Suprapubic skin (tissue), 4 donors: ENCODE measurements at places on chromosomes 1 and 21. TPM values are rescaled to one million over a fixed set of nuclear protein-coding genes. Genes with fewer than 3 reads are reported as not detected.

DNA sequence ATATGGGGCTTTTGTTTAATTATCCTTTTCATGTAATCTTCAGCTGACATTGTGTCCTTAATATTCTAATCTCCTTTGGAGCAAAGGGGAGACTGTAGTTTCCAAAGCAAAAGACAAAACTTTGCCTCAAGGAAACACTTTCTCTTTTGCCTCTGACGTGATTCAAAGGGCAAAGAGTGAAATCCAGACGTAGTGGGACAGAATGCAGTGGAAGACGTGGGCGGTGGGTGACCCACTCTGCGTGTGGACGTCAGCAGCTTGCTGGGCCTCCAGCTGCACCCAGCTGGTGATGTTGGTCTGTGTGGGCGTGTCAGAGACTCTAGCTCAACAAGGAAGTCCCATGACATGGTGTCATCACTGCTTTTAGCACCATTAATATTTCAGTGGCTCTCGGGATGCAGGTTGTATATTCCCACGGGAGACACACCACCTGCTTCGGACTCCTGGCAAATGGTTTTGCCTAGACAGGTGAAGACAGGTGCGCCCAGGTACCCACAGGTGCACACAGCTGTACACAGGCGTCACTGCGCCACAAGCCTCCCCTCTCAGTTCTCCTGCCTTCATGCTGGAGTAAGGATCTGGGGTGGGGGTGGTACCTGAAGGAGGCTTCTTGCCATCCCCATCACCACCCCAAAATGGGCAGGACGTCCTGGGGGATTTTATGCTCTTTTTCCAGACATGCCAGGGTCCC, 292.1 kb upstream of the VAMP3 start:
- DNase-seq: no peak
- H3K36me3 ChIP-seq: no peaks in the 10 kb centered on the region
- no peak overlapping the region for H3K27ac ChIP-seq

DNA sequence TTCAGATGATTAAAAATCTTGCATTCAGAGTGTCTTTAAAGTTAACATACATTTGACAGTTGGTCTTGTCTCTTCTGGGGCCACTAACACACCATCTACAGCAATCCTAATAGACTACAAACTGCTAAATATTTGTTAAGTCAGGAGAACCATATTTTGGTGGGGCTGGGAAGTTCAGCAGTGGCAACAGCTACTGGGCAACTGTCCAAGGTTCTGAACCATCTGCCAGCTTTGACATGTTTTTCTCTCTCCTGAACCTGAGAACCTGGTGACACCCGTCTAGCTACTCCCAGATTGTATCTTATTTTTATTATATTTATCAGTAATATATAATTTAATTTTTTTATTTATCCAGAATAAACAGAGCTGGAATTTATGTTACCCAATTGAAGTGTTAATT, 199.0 kb upstream of the DPYD start:
- H3K36me3 ChIP-seq: no peaks in the 10 kb centered on the region
- no peak for DNase-seq
- no peak overlapping the region for H3K27ac ChIP-seq
- no peaks in the 10 kb centered on the region for H3K27me3 ChIP-seq
- no peak overlapping the region for H3K4me3 ChIP-seq
- peaks cover 5% of the 10 kb centered on the region for H3K4me1 ChIP-seq

DNA sequence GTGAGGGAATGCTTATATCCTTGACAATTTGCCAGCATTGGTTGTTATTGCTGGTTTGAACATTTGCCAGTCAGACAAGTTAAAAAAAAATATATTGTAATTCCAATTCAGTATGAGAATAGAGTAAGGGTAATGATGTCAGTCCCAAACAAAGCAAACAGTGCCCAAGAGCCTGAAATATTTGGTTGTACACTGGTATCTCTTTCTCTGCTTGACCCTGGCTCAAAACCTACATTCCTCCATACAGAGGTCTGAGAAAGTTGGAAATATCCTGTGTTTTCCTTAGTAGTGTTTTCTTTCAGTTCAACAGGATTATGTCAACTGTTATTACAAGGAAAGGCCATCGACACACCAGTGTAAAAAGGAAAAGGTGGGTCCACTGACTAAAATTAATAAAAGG, 145.6 kb downstream of the MRPL39 start:
- no peaks in the 10 kb centered on the region for H3K36me3 ChIP-seq
- H3K4me3 ChIP-seq: no peak overlapping the region
- DNase-seq: no peak
- no peak overlapping the region for H3K27ac ChIP-seq
- H3K27me3 ChIP-seq: no peaks in the 10 kb centered on the region
- peaks cover 6% of the 10 kb centered on the region for H3K4me1 ChIP-seq

- H3K4me1 ChIP-seq: peaks cover 3% of the 10 kb centered on the region
- no peaks in the 10 kb centered on the region for H3K36me3 ChIP-seq
- no peak for DNase-seq
- peaks cover 63% of the 10 kb centered on the region for H3K27me3 ChIP-seq
These were observed 32.2 kb downstream of the POFUT2 start for GRCh38 chr21:45255381-45256020.

The HMGCL gene
- 24.8 TPM for total RNA-seq

The TTC34 gene
- 0.17 TPM for total RNA-seq

The SMCP gene
- not detected for total RNA-seq

GRCh38 chr1:59391212-59392179, 94.6 kb downstream of the FGGY start:
- H3K36me3 ChIP-seq: no peaks in the 10 kb centered on the region
- H3K4me3 ChIP-seq: no peak overlapping the region
- no peaks in the 10 kb centered on the region for H3K27me3 ChIP-seq
- H3K27ac ChIP-seq: no peak overlapping the region
- no peak for DNase-seq

GRCh38 chr1:151733126-151733525, 11.8 kb downstream of the RIIAD1 start:
- no peaks in the 10 kb centered on the region for H3K27me3 ChIP-seq
- H3K4me3 ChIP-seq: no peak overlapping the region
- no peak overlapping the region for H3K27ac ChIP-seq
- peaks cover 4% of the 10 kb centered on the region for H3K4me1 ChIP-seq
- H3K36me3 ChIP-seq: no peaks in the 10 kb centered on the region

DNA sequence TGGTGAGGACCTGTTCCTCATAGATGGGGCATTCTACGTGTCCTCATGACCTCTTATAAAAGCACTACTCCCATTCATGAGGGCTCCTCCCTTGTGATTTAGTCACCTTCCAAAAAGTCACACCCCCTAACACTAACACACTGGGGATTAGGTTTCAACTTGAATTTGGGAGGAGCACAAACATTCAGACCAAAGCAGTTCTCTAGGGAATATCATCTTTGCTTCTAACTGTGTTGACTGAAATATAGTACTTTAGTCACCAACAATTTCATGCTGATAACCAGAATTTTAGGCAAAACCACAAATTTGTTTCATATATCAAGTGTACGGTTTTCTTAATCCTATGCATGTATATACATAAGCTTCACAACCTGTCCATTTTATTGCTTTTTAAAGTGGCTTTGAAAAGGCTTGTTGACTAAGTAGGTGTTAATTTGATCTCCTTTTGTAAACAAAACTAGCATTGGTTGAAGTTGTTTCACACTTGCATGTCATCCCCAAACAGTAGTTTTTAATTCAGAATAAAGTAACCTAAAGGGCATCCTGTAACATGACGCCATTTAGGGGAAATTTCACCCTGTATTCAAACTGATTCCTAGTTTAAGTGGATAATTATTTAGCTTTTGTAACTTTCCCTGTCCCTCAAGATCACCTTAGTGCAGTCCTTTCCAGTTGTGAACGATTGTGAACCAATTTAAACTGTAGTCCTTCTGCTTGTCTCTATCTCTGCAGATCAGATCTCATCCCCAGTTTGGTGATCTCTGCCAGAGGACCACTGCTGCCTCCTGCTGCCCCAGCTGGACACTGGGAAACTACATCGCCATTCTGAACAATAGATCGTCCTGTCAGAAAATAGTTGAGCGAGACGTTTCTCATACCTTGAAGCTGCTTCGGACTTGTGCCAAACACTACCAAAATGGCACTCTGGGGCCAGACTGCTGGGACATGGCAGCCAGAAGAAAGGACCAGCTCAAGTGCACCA, 141.1 kb downstream of the TLR5 start:
- H3K27ac ChIP-seq: no peak overlapping the region
- peaks cover 32% of the 10 kb centered on the region for H3K36me3 ChIP-seq
- peaks cover 5% of the 10 kb centered on the region for H3K4me1 ChIP-seq
- H3K27me3 ChIP-seq: no peaks in the 10 kb centered on the region

The TLR5 gene
- 8.2 TPM for total RNA-seq

DNA sequence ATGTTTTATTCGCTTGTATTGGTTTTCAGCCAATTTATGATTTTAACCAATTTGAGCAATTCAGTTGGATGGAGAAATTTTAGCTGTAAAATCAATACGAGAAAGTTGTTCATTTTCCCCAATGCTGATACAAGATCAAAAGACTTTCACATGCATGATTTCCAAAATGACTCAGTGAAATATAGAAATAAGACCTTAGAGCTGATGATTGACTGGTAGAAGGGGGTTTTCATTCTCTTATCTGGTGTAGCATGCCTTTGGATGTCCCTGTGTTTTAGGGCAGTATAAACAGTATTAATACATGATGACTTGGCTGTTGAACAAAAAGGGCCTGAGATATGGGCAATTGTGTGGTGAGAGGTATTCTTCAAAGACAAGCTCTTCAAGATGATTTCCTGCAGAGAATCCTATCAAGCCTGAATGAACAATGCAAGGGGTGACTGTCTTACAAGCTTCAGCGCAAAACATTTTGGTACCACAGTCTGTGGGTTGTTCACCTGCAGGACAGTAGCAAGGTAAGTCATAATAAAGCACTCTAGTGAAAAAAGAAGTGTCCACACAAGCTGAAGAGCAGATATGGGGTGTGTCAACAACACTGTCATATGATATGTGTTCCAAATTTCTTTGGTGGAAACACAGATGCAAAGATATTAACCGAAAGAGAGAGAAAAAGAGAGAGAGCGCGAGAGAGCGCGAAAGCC, 156.2 kb downstream of the TNFSF18 start:
- DNase-seq: no peak
- H3K27me3 ChIP-seq: no peaks in the 10 kb centered on the region
- H3K36me3 ChIP-seq: no peaks in the 10 kb centered on the region

- H3K27me3 ChIP-seq: no peaks in the 10 kb centered on the region
- H3K4me3 ChIP-seq: no peak overlapping the region
- H3K36me3 ChIP-seq: no peaks in the 10 kb centered on the region
- no peak overlapping the region for H3K27ac ChIP-seq
These were observed 717.9 kb upstream of the CXADR start for GRCh38 chr21:16794950-16795349.

GRCh38 chr1:47623557-47623940, 185.7 kb downstream of the FOXD2 start:
- no peak overlapping the region for H3K27ac ChIP-seq
- no peaks in the 10 kb centered on the region for H3K4me1 ChIP-seq
- no peak for DNase-seq
- no peaks in the 10 kb centered on the region for H3K27me3 ChIP-seq
- no peaks in the 10 kb centered on the region for H3K36me3 ChIP-seq

GRCh38 chr1:116889380-116889779, 20.3 kb upstream of the PTGFRN start:
- no peak for DNase-seq
- no peak overlapping the region for H3K27ac ChIP-seq
- H3K4me1 ChIP-seq: peaks cover 12% of the 10 kb centered on the region

DNA sequence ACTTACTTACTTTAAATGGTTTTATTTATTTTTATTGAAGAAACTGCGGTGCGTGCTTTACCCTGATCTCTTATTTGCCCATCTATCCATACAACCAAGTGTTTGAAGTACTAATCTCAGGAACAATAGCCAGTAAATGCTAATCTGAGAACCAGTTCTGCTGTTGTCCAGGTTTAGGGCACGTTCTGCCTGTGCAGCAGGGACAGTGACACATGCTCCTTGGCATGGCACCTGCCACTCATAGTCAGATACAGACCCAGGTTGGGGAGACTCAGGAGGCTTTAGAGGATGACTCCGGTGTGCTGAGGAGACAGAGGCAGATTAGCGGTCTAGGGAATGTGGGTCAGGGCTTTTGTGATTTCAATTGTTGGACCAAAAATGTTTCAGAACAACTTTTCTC, 83.6 kb downstream of the NRIP1 start:
- no peaks in the 10 kb centered on the region for H3K4me1 ChIP-seq
- H3K36me3 ChIP-seq: no peaks in the 10 kb centered on the region
- no peak overlapping the region for H3K4me3 ChIP-seq
- DNase-seq: no peak
- H3K27me3 ChIP-seq: no peaks in the 10 kb centered on the region

- no peak overlapping the region for H3K27ac ChIP-seq
- no peaks in the 10 kb centered on the region for H3K27me3 ChIP-seq
- H3K36me3 ChIP-seq: peaks cover 13% of the 10 kb centered on the region
These were observed 12.0 kb downstream of the MAB21L3 start for GRCh38 chr1:116122955-116123757.

- DNase-seq: no peak
- no peak overlapping the region for H3K4me3 ChIP-seq
- H3K27ac ChIP-seq: no peak overlapping the region
- peaks cover 65% of the 10 kb centered on the region for H3K36me3 ChIP-seq
These were observed 1.9 kb downstream of the GPN2 start for GRCh38 chr1:26888231-26888630.

DNA sequence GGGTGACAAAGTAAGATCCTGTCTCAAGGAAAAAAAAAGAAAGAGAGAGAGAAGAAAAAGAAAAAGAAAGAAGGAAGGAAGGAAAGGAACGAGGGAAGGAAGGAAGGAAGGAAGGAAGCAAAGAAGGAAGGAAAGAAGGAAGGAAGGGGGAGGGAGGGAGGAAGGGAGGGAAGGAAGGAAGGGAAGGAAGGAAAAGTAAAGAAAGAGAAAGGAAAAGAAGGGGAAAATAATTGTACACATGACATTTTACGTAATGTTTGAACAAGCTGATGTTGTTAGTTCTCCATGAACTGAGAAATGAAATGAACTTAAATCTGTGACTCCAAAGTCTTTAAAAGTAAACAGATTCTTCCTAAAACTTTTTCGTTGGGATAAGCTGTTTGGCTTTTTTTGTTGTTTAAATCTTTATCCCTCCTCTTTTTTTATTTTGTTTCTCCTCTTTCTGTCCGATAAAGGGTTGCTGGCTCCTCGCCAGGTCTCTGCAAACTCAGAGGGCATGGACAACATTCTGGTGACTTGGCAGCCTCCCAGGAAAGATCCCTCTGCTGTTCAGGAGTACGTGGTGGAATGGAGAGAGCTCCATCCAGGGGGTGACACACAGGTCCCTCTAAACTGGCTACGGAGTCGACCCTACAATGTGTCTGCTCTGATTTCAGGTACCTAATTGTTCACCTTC, 59.8 kb downstream of the IL12RB2 start:
- no peak overlapping the region for H3K27ac ChIP-seq
- no peak for DNase-seq
- no peak overlapping the region for H3K4me3 ChIP-seq
- H3K36me3 ChIP-seq: no peaks in the 10 kb centered on the region
- H3K27me3 ChIP-seq: no peaks in the 10 kb centered on the region
